Left ventricle myocardium inferior (tissue), 1 donor: ENCODE measurements at places on chromosomes 7 and 10.

GRCh38 chr10:129969911-129970464, 5.9 kb upstream of the EBF3 start:
- DNase-seq = no peak

DNA sequence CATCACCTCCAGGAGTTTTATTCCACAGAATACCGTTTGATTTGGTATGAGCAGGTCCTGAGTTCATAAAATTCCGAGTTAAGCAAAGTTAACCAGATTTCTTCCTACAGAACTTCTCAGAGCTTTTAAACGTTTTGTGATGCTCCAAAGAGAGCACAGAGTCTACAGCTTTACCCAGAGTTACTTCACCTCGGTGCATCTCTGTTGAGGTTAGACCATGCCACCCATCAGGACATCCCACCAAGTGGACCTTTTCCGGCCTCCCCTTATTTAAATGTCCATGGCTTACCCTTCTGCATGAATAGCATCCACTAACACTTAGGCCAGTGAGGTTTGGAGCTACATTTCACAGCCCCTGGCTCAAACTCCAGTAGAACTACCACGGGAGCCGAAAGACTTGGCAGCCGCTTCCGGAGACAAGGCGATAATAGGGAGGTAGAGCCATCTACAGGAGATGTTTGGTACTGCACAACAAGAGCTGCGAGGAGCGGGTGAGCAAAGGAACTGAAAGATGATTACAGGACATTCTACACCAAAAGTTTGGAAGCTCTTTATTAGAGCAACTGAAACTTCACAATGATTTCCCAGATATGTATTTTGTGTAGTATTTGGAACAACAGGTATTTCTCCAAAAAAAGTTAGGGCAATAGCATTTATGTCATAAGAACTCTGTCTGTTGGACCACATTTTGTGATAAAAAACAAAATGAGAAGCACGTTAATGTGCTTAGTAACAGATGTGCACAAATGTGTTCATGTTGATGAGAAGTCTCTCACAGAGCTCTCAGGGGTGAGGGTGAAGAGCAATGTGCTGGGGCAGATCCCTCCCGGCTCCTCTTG, 174.7 kb downstream of the HERPUD2 start:
- DNase-seq = peak; percentile 77

DNA sequence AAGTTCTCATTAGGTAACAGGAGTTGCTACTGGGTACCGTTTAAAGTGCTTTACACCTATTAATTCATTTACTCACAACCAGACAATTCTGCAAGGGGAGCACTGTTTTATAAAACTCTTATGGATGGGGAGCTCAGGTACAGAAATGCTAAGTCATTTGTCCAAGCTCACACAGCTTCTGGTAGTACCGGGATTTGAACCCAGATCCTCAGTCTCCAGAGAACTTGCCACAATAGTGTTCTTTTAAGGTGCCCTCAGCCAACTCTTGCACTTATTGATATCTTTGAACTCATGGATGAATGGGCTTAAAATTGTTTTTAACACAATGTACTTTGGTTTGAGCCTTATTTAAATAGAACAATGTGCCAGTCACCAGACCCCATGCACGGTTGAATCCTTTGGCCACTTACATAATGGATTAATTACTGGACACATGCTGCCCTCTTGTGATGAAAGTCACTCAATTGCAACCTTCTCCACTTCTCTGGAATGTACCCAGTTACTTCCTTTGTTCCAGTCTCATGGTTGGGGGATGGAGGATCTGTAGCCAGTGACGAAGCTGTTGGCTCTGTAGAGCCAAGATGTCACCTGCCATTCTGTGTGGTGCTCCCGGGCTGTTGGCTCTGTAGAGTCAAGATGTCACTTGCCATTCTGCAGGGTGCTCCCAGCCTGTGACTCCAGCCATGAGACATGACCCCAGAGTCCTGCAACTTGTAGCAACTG, 65.6 kb downstream of the NOD1 start:
- DNase-seq = no peak

GRCh38 chr10:113463777-113464176, 89.1 kb upstream of the HABP2 start:
- no peak for DNase-seq

- no peak for DNase-seq
Observed at GRCh38 chr10:103327906-103328305, 23.0 kb downstream of the PCGF6 start.

DNA sequence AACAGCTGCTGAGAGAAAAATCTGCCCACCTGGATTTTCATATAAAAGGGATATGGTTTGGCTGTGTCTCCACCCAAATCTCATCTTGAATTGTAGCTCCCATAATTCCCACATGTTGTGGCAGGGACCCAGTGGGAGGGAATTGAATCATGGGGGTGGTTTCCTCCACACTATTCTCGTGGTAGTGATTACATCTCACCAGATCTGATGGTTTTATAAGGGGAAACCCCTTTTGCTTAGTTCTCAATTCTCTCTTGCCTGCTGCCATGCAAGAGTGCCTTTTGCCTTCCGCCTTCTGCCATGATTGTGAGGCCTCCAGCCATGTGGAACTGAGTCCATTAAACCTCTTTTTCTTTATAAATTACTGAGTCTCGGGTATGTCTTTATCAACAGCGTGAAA, 20.8 kb upstream of the MKI67 start:
- DNase-seq = no peak

GRCh38 chr7:129690701-129691100, 79.2 kb downstream of the NRF1 start:
- no peak for DNase-seq

DNA sequence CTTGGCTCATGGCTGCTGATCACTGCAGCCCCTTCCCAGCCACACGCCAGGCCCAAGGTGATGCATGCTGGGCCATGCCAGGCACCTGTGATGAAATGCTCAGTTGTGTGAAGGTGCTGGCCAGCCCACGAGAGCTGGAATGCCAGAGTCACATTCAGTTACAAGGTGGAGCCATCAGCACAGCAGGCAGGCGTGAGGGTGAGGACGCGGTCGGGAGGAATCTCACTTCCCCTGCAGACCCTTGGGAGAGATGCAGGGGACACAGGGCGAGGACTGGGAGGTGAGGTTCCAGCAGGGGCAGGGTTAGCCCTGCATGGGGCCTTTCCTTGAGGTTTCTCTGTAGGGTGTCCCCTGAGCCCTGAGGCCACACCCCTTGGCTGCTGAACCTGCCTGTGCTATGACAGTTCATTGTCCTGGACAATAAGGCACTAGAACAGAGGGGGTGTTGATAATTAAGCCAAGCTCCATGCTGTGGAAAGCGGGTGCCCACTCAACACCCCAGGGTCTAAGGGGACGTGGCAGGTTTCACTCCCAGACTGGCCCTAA, 82.4 kb downstream of the ADARB2 start:
- no peak for DNase-seq

DNA sequence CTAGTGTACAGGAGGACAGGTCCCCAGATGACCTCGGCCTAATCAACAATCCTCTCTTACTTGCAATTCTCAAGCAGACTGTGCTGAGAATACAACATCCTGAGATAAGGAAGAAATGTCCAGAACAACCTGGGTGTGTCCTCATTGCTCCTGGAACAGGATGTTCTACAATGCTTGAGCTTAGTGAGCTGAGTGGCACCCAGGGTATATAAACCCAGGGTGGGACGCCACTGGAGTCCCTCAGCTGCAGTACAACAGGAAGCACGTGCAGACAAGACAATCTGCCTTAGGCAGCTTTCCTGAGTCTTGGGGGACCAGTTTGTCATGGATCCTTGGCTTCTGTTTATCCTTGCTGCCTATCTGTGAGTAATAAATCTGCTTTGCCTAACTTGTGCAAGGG, 27.7 kb upstream of the SLC25A13 start:
- DNase-seq = peak; percentile 25

DNA sequence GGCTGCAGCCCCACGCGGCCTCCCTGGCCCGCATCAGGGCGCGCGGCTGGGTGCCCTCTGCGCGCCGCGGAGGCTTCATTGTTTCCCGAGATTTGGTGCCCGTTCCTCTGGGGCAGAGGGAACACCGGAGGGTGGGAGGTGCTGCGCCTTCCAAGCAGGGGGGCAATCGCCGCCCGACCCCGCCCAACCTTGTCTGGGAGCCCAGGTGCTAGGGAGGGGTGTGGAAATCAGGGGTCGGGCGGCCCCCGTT, 1.0 kb upstream of the NRP1 start:
- peak; percentile 54 for DNase-seq

- no peak for DNase-seq
Observed at GRCh38 chr7:16810573-16810972, 5.8 kb upstream of the AGR2 start.
